ENCODE measurements at places on chromosomes 2 and 18.

DNA sequence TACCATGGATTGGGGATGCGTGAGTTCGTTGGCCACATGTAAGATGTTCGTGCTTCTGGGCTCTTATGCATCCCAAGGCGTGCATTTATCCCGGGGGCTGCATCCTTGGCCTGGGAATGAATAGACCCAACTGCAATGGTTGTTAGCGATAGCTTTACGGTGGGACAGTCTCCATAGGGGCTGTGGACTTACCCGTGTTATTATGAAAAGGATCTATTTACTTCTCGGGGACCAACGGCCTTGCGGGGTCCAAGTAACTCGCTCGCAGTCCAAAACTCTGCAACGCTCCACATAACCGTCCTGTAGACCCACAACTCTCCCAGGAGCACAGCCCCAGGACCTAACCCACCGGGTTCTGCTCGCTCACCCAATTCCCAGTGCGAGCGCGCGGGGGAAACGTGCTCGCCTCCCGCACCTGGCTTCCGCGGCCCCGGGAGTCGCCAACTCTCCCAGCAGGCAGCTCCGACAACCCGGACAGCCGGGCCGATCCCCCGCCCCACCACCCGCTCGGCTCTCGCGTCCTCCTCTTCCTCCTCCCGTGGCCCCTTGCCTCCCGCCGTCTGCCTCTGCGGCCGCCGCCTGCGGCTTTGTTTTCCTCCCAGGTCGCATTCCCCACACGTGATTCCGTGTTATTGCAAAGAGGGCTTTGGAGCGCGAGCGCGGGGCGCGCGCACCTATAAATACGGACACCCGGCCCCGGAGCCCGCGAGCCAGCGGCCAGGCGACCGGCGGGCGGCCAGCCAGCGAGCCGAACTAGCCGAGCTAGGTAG, at the start of gene CABLES1:
CABLES1 (plus strand) TSS at position 706 of the 770 bp plus-strand sequence. CDS start 278 bp downstream, outside the sequence.
- H3K4me1 ChIP-seq: peaks cover 9% of the 10 kb centered on the region
- H3K27ac ChIP-seq: no peak within 1 kb of the TSS
- no peaks in the 10 kb centered on the region for H3K36me3 ChIP-seq
- peak; percentile 56 for DNase-seq
- no peaks in the 10 kb centered on the region for H3K27me3 ChIP-seq

GRCh38 chr2:192059266-192059665, 135.5 kb downstream of the TMEFF2 start:
- H3K4me1 ChIP-seq: no peaks in the 10 kb centered on the region
- no peak overlapping the region for H3K4me3 ChIP-seq
- H3K36me3 ChIP-seq: no peaks in the 10 kb centered on the region
- no peak for DNase-seq
- no peaks in the 10 kb centered on the region for H3K27me3 ChIP-seq
- H3K27ac ChIP-seq: no peak overlapping the region

- H3K27ac ChIP-seq: no peak overlapping the region
- no peaks in the 10 kb centered on the region for H3K36me3 ChIP-seq
- no peak for DNase-seq
- H3K4me3 ChIP-seq: no peak overlapping the region
- H3K27me3 ChIP-seq: no peaks in the 10 kb centered on the region
- no peaks in the 10 kb centered on the region for H3K4me1 ChIP-seq
Observed at GRCh38 chr18:78431606-78432005, 548.0 kb upstream of the SALL3 start.

DNA sequence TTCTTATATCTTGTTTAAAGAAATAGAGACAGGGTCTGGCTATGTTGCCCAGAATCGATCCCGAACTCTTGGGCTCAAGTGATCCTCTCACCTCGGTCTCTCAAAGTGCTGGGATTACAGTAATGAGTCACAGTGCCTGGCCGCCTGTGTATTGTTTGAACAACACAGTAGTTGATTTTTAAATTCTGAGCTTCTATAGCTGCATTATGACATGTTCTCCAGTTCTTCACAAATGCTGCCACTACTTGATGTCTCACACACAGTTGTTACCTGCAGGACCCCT, 7.7 kb upstream of the RHOB start:
- H3K4me1 ChIP-seq: no peaks in the 10 kb centered on the region
- H3K27me3 ChIP-seq: no peaks in the 10 kb centered on the region
- H3K4me3 ChIP-seq: no peak overlapping the region
- no peaks in the 10 kb centered on the region for H3K36me3 ChIP-seq
- no peak for DNase-seq

DNA sequence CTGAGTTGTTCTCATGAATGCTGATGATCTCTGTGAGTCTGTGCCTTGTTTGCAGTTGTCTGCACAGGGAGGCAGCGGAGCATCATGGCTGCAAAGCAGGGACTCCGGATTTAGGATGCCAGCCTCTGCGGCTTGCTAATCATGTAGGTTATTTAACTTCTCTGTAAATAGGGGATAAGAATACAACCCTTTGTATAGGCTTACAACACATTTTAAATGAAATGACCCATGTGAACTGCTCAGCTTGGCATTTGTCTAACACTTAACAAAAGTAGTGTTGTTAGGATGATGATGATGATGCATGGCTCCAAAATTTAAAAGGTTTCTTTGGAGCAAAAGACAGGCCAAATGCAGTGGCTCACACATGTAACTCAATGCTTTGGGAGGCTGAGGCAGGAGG, 19.4 kb downstream of the DYTN start:
- H3K4me3 ChIP-seq: no peak overlapping the region
- H3K27me3 ChIP-seq: peaks cover 39% of the 10 kb centered on the region
- no peak overlapping the region for H3K27ac ChIP-seq
- H3K36me3 ChIP-seq: no peaks in the 10 kb centered on the region

DNA sequence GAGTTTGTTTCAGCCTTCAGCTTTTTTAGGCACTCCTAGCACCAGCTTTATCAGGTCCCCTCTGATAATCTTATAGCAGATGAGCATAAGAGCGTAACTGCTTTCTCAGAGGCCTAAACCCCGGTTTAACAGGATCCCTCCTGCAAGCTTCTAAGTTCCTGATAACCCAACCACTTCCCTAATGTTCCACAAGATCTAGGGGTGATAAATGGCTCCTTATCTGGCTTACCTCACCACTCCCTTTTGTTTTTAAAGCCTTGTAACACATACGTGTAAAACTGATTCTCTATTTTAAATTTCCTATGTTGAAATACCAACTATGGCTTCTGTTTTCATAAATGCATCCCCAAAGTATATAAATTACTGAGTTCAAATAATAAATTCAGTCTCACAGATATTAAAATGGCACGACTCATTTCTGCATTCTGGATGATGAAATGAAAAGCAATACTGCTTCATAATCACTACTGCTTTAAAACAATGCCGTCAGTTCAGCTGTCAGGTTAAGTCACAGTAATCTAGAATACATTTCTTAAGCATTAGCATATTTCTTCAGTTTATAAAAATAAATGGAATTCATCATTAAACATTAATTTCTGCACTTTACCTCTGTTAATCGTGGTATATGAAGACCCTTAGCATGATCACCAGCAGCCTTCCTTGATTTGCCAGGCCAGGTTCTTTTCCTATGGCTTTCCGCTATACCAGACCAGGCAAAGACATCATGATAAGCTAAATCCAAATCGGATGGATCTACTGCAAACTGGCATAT, 126.3 kb downstream of the C2orf74 start:
- no peak overlapping the region for H3K4me3 ChIP-seq
- peak overlapping the region; percentile 58 for H3K27ac ChIP-seq
- H3K4me1 ChIP-seq: peaks cover 17% of the 10 kb centered on the region
- no peaks in the 10 kb centered on the region for H3K27me3 ChIP-seq

DNA sequence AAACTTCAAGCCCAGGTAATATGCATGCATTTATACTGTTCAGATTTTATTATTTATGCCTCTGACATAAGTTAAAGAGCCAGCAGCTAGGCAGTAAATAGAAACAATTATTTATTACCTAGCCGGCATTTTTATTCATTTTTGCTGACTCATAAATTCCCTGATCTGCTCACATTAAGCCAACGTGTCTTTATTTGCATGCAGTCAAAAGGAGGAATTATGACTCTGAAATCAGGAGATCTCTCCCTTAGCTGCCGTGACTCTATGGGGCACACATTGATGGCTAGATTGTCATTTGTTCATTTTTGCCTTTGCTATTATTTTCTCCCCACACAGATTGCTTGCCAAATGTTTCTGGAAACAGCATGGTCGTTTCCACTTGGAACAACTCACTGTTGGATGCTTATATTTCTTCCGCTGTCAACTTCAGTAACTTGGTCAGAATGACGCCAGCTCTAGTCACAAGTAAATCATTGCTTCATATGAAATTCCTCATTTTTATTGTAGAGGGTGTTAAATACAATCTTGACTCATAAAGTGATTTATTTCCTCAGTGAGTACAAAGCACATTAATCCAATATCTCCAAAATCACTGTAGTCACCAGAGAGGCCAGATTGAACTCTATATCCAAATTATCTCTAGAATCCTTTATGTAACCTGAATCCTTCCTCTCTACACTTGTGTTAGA, 15.9 kb upstream of the ZBTB14 start:
- no peaks in the 10 kb centered on the region for H3K36me3 ChIP-seq
- DNase-seq: no peak
- H3K4me1 ChIP-seq: no peaks in the 10 kb centered on the region
- H3K27me3 ChIP-seq: peaks cover 2% of the 10 kb centered on the region
- H3K4me3 ChIP-seq: no peak overlapping the region

GRCh38 chr2:46530639-46531038, 51.3 kb downstream of the TMEM247 start:
- no peaks in the 10 kb centered on the region for H3K4me1 ChIP-seq
- no peaks in the 10 kb centered on the region for H3K27me3 ChIP-seq
- H3K36me3 ChIP-seq: no peaks in the 10 kb centered on the region
- DNase-seq: no peak
- H3K27ac ChIP-seq: no peak overlapping the region
- no peak overlapping the region for H3K4me3 ChIP-seq

- H3K4me1 ChIP-seq: no peaks in the 10 kb centered on the region
- H3K27ac ChIP-seq: no peak overlapping the region
Observed at GRCh38 chr2:2839782-2840531, 508.9 kb upstream of the MYT1L start.

DNA sequence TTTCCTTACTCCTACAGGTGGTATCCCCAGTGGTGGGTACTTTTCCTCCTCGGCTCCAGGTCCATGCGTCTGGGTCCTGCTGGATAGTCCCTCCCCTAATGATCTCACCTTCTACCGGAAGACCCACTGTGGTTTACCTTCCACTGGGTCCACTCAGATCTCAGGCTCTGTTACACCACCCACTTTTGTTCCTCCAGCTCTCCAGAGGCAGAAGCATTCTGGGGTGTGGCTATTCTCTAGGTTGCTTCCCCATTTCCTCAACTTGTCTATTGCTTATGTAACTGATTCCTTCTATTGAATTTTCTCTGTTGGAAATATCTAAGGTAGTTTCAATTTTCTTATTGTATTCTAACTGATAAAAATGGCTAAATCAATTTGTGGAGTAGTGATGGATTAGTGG, 87.6 kb upstream of the GALNT5 start:
- no peaks in the 10 kb centered on the region for H3K27me3 ChIP-seq
- no peak overlapping the region for H3K27ac ChIP-seq
- no peaks in the 10 kb centered on the region for H3K36me3 ChIP-seq
- no peak overlapping the region for H3K4me3 ChIP-seq
- H3K4me1 ChIP-seq: peaks cover 19% of the 10 kb centered on the region
- no peak for DNase-seq

GRCh38 chr2:160091381-160091780, 29.0 kb upstream of the PLA2R1 start:
- no peaks in the 10 kb centered on the region for H3K36me3 ChIP-seq
- H3K4me3 ChIP-seq: no peak overlapping the region
- H3K27ac ChIP-seq: no peak overlapping the region
- H3K4me1 ChIP-seq: no peaks in the 10 kb centered on the region
- no peak for DNase-seq
- no peaks in the 10 kb centered on the region for H3K27me3 ChIP-seq

DNA sequence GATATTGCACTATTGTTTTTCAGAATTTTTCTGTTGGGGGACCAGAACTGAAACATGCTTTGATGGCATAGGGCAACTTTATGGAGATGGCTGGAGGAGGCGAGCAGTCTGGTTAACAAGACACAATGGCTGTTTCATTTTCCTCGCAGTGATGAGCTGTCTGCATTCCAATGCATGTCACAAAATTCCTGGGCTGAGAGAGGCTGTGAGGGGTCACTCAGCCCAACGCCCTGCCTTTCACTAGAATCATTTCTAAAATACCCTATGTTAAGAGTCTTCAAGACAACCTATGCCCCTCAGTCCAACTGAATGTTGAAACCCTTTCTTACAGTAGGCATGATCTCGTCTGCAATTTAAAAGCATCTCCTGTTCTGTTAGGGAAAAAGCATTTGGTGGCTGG, 1090.0 kb downstream of the BCL11A start:
- H3K4me3 ChIP-seq: no peak overlapping the region
- no peak for DNase-seq
- no peaks in the 10 kb centered on the region for H3K27me3 ChIP-seq
- H3K27ac ChIP-seq: no peak overlapping the region

DNA sequence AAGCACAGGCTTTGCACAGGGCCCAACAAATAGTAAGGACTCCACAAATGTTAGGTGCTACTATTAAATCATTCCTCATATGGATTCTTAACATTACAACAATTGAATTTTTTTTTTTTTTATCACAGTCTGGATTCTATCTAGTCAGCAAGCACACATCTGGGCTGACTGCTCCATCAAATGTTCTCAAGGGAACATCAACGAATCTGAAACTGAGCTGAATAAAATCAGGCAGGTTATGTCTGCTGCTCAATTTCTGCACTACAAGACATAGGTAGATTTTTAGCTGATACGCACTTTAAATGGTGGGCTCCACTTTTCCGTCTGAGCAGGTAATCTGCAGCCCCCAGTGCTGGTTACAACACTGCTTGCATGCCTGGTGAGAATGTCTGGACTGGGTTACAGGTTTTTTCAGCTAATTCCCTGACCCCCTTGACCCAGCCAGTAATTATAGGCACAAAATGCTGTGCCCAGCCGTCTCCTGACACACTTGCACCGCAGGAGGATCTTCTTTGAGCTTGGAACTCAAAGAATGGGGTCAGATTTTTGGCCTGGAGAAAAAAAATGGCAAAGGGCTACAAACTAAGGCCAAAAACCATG, 44.6 kb downstream of the ADD2 start:
- H3K4me3 ChIP-seq: no peak overlapping the region
- no peaks in the 10 kb centered on the region for H3K27me3 ChIP-seq
- no peaks in the 10 kb centered on the region for H3K36me3 ChIP-seq

DNA sequence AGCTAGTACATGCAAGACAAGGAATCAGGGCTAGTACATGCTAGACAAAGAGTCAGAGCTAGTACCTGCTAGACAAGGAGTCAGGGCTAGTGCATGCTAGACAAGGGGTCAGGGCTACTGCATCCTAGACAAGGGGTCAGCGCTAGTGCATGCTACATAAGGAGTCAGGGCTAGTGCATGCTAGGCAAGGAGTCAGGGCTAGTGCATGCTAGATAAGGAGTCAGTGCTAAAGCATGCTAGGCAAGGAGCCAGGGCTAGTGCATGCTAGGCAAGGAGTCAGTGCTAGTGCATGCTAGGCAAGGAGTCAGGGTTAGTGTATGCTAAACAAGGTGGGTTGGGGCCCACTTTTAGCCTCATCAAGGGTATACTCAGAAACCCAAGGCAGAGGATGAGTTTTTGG, 90.1 kb upstream of the FAM136A start:
- no peak overlapping the region for H3K4me3 ChIP-seq
- DNase-seq: no peak
- H3K27me3 ChIP-seq: no peaks in the 10 kb centered on the region

GRCh38 chr2:63719052-63719451, 122.6 kb upstream of the UGP2 start:
- no peak overlapping the region for H3K27ac ChIP-seq
- H3K4me3 ChIP-seq: no peak overlapping the region
- no peaks in the 10 kb centered on the region for H3K4me1 ChIP-seq

- peaks cover 10% of the 10 kb centered on the region for H3K4me1 ChIP-seq
- no peaks in the 10 kb centered on the region for H3K36me3 ChIP-seq
- no peak overlapping the region for H3K27ac ChIP-seq
- peak overlapping the region; percentile 76 for H3K4me3 ChIP-seq
- no peaks in the 10 kb centered on the region for H3K27me3 ChIP-seq
Observed at GRCh38 chr18:23504720-23505119, 1.4 kb downstream of the RMC1 start.
